Right hindlimb (tissue), 1 donor: ENCODE measurements at places on chromosomes 16 and 17.

DNA sequence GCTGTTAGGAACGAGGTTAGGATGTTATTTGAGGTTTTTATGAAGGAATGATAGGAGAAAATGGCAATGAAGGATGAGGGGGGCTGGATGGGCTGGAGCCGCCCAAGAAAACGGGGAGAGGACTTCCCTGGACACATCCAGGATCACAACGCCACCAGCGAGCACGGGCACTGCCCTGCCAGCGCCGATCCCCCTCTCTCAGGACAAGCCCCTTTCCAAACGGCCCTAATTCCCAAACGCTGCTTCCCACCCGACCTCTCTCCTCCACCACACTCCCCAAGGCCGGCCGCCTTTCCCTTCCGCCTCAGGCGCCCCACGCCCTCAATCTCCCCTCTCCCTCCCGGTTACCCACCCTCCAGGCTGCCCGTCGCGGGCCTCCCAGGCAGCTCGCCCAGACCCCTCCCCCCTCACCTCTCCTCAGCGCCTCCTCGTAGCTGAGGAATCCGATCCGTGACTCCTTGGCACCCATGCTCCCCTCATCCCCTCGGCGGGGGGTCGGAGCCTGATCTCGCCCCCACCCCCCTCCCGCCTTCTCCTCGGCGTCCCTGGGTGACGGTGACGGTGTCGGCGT is 377 bp downstream of the USP32 start:
- no peak for DNase-seq

DNA sequence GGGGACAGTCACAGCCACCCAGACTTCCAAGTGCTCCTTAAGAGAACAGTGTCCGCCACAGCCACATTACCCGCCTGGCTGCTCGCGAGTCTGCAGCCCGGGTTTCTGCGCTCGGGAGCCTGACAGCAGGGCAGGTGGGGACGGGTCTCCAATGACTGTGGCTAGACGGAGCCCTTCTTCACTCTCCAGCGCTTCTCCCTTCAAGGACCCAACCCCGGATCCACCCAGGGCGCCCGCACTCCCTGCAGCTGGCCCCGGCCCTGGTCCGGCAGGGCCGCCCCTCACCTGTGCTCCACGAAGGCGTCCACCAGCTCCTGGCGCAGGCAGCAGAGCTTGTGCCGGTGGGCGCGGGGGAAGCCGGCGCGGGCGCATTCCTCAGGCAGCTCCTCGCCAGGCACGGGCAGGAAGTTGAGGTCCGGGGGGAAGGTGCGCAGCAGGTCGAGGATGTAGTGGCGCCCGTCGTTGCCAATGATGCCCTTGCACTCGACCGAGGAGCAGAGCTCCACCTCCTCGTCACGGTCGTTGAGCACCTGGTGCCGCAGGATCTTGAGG is 13.9 kb downstream of the CLUH start:
- DNase-seq, result no peak

DNA sequence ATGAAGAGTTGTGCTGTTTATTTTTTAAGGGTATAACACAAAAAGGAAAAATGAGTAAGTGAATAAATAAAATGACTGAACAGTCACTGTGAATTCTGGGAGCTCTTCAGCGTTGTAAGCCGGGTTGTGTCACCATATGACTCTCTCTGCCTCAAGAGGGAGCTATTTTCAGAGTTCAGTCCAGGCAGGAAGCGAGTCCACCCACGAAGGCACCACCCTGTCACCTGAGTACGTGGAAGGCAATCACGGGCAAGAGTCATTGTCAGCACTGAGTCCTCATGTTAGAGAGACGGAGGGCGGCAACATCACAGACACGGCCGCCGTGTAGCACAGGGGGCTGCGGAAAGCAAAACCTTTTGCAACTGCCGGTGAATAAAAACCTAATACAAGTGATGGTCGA is 227.6 kb downstream of the UTP18 start:
- no peak for DNase-seq

DNA sequence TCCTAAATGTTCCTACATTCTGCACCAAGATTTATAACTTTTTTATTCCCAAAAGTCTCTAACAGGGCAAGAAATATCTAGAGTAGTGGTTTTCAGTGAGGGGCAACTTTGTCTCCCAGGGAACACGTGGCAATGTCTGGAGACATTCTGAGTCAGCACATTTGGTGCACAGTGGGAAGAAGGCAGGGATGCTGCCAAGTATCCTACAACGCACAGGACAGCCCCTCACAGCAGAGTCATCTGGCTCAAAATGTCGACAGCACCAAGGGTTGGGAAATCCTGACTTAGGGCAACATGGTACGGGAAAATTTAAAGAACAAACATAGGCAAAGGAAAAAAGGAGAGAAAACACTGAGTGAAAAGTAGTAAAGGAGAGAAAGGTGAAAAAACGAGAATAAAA is 61.8 kb downstream of the SMG6 start:
- no peak for DNase-seq

- DNase-seq, result no peak
Observed at GRCh38 chr17:27478901-27479538, 22.8 kb downstream of the KSR1 start.

DNA sequence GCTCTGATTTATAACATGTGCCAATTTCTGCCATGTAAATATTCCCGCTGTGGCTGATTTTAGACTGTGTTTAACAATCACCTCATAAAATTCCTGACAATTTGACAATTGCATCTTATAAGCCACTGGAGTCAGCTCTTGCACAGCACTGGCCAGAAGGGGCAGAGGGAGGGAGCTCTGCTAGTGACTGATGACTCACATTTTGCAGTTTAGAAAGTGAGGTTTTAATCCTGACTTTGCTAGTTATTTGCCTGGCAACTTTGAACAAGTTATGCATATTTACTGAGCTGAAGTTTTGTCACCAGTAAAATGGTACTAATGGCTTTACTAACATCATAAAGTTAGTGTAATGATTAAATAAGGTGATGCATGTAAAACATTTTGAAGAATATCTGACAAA is 452.3 kb downstream of the CNTNAP4 start:
- DNase-seq, result no peak

DNA sequence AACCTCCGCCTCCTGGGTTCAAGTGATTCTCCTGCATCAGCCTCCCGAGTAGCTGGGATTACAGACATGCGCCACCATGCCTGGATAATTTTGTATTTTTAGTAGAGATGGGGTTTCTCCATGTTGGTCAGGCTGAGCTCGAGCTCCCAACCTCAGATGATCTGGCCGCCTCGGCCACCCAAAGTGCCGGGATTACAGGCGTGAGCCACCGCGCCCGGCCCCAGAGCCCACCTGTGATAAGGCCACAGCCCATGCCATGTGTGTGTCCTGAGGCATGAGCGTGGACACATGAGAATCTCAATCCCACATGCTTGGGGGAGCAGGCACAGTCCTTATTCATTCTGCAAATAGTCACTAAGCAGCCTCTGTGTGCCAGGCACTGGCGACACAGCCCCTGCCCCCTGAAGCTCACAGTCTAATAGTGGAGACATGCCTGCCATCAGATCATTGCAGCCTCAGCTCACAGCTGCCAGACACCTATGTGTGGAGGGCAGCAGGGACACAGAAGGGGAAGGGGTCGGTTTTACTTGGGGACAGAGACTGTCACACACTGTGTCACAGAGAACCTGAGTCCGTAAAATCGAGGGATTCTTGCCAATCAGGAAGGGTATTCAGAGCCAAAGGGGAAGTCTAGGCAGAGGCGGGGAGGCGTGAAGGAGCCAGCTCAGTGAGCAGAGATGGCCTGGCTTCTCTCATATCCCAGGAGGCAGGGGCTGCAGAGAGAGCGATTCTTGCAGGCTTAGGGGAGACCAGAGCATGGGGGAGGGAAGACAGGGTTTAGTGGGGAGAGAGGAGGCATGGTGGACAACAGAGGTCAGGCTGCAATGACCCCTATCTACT is 9.4 kb upstream of the ABCC3 start:
- no peak for DNase-seq

GRCh38 chr16:794853-795466 is 5.6 kb downstream of the GNG13 start:
- no peak for DNase-seq

DNA sequence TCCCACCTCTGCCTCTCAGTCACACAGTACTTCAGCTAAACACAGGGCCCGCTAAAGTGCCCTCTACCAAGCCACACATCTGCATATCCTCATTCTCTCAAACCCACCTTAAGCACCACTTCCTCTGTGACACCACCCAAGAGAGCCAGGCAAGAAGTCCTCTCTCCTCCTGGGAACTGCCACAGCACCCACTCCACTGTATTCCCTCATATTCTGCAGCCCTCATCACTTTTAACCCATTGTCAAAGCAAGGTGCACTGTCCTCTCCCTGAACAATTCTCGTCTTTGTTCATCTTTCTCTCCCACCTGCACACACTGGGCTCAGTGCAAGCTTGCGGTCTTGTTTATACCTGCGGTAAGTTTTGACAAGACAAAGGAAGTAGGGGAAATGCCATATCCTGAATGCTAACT is 13.6 kb downstream of the CHD9 start:
- DNase-seq, result no peak

GRCh38 chr16:84446084-84446483 is 58.4 kb downstream of the MEAK7 start:
- no peak for DNase-seq

GRCh38 chr16:80948886-80949493 is 57.7 kb downstream of the CMC2 start:
- peak; percentile 45 for DNase-seq

DNA sequence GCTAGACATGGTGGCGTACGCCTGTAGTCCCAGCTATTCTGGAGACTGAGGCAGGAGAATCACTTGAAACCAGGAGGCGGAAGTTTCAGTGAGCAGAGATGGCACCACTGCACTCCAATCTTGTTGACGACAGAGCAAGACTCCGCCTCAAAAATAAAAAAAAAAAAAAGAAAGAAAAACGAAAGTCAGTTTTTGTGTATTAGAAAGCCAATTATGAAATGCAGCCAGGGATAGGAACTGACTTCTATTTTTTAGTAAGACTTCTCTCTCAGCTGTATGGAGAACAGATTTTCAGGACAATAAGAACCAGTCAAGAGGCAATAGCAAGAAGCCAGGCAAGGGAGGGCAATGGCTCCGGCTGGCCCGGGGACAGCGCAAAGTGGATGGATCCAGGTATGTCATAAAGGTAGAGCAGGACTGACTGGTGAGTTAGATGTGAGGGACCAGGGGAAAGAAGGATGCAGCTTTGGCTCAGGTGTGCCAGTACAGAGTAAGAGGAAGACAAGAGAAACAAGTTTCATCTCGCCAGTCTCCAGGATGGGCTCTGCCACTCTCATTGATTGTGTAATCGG is 12.5 kb upstream of the CCL1 start:
- no peak for DNase-seq

- DNase-seq, result no peak
Observed at GRCh38 chr17:59110973-59111372, 4.3 kb upstream of the TRIM37 start.

DNA sequence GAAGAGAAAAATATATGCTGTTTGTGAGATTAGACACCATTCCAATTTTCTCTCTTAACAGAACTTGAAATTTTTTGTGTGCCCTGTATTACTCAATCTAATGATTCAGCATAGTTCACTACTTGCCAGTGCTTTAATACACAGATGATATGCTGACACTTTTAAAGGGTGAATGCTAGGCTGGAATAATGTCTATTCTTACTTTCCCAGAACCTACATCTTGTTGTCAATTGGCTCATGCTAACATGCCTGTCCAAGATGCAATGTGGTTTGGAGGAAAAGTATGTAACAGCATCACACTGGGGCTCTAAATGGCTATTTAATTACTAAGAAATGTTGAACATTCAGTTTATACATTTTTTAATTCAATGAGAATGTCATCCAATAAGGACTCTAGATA is 7.6 kb upstream of the MAP2K6 start:
- DNase-seq, result no peak

- DNase-seq, result no peak
Observed at GRCh38 chr17:15954222-15954621, 9.3 kb downstream of the ADORA2B start.

- DNase-seq, result no peak
Observed at GRCh38 chr17:53996890-53997289, 174.2 kb downstream of the KIF2B start.

- no peak for DNase-seq
Observed at GRCh38 chr16:51949282-51949681, 597.7 kb downstream of the TOX3 start.

GRCh38 chr16:85587762-85588556 is 25.2 kb upstream of the GSE1 start:
- DNase-seq, result no peak

DNA sequence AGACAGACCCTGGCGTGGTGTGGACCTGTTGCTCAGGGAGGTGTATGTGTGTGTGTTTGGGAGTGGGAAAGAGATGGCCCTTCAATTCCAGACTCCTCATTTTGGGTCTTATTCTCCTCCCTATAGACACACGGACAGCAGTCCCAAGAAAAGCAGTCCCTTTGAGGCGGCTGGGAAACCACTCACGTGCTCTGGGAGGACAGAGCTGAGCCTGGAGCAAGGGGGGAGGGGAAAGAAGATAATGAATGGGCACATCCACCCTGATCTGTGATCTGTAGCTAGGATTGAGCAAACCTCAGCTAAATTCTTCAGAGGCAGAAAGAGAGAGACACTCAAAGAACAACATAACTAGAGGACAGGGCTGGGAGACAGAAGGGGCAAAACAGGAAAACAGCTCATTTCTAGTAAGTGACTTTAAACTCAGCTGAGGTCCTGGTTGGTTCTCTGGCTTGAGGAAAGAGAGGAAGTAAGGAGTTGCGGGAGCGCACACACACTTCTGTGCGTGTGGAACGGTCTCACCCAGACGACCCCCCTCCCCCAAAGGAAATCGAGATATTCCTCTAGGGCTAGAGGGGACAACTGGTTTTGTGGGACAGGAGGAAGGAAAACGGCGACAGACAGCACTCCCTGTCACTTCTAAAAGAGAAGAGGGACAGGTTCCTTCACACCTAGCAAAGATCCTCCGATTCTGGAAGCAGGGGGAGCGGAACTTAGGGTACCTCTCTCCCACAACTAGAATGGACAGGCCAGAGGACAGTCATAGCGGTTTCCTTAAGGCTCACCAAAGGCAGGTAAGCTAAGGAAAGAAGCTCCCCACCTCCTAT is 658 bp downstream of the RAB5C start:
- DNase-seq, result no peak

DNA sequence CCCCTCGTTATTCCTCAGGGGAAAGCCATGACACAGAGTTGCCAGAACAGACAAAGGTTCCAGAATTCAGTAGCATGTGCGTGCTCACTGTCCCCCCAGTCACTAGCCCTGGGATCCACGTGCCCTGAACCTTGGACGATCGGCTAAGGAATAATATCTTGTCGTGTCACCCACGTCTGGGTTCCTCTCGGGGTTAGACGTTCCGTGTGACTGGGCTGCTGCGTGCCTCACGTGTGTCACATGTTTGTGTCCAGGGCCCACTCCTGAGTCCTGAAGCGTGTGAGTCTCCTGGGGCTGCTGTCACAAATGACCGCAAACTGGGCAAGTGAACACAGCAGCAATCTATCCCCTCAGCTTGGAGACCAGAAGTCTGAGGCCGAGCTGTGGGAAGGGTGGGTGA is 12.4 kb upstream of the ZNF469 start:
- DNase-seq, result peak; percentile 1

GRCh38 chr17:46733837-46734475 is 84.5 kb downstream of the WNT3 start:
- no peak for DNase-seq

DNA sequence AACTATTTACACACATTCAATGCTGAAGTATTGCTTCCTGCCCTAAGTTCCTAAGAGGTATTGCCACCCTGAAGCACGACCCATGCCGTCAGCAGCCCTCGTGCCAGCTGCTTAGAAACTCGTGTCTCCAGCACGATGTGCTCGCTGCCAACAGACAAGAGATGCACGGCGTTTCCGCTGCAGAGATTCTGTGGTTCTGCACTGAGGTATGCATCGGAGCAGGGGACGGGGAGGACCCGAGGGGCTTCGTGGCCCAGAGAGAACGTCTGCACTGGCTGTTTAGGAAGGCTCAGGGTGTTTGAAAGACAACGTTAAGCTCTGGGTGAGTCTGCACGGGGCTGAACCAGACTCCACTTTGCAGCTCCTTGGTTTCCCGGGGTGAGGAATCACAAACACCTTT is 82.7 kb upstream of the CREBBP start:
- DNase-seq, result no peak
